ENCODE measurements at places on chromosomes 2 and 18. TPM values are rescaled to one million over a fixed set of nuclear protein-coding genes. Genes with fewer than 3 reads are reported as not detected.
A peak's percentile ranks its signal among the peaks of the same experiment; 100 is the strongest.

- H3K27ac ChIP-seq, result peak overlapping the region; percentile 27
- no peak for DNase-seq
- H3K4me1 ChIP-seq, result peaks cover 7% of the 10 kb centered on the region
- H3K36me3 ChIP-seq, result no peaks in the 10 kb centered on the region
- no peak overlapping the region for H3K4me3 ChIP-seq
- H3K27me3 ChIP-seq, result no peaks in the 10 kb centered on the region
Observed at GRCh38 chr2:101758001-101758400, 60.5 kb downstream of the MAP4K4 start.

GRCh38 chr2:199329031-199329430 lies 128.7 kb downstream of the SATB2 start:
- H3K27me3 ChIP-seq, result no peaks in the 10 kb centered on the region
- no peaks in the 10 kb centered on the region for H3K4me1 ChIP-seq
- H3K36me3 ChIP-seq, result no peaks in the 10 kb centered on the region
- H3K4me3 ChIP-seq, result no peak overlapping the region
- DNase-seq, result no peak

DNA sequence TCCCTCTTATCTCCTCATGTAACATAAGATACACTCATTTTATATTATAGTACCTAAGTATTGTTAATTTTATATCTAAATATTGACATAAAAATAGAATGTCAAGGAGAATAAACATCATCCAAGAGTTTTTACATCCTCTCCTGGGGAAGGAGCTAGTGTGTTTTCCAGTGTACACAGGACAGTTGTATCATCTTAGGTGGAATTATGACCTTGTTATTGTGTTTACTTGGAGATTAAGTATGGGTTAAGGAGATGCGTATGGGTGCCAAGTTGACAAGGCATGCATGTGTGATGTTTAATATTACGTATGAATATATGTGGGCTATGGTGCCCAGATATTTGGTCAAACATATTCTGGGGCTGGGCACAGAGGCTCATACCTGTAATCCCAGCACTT lies 11.2 kb upstream of the DDX1 start:
- H3K4me1 ChIP-seq, result no peaks in the 10 kb centered on the region
- H3K4me3 ChIP-seq, result no peak overlapping the region

DNA sequence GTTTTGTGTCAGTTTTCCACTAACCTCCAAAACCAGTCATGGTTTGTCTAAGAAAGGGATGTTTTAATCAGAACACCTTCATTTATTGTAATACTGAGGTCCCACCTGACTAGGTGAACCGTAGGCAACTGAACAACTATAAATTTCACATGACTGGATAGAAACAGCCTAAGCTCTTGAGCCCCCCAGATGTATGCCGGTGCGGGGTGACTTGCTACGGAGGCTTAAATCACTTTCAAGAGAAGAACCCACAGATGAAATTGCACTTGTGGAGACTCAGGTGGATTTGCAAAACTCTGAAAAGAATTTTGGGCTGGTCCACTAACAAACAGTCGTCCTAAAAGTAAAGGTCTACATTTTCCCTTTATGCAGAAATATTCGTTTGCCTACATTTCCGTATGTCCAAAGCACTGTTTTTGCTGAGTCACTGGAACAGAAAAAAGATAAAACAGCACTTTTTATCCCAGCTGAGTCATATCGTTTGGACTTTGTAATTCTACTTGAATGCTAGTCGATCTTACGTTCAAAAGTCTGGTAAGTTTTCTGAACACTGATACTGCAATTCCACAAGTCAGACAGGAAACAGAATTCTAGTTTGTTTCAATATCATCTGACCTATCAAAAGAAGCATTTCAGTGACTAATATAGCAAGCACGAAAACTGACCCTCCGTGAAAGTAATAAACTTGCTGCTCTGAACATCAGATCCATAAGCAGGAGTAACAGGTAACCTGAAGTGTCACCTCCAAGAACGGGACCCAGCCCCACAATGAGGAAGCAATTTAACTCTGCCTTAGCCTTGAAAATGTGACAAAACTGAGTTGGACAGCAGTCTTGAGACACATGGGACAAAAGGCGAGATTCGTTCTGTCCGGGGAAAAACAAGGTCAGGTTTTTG lies 18.1 kb downstream of the ZNF516 start:
- H3K36me3 ChIP-seq, result no peaks in the 10 kb centered on the region
- no peak for DNase-seq
- no peak overlapping the region for H3K4me3 ChIP-seq
- H3K27me3 ChIP-seq, result no peaks in the 10 kb centered on the region

DNA sequence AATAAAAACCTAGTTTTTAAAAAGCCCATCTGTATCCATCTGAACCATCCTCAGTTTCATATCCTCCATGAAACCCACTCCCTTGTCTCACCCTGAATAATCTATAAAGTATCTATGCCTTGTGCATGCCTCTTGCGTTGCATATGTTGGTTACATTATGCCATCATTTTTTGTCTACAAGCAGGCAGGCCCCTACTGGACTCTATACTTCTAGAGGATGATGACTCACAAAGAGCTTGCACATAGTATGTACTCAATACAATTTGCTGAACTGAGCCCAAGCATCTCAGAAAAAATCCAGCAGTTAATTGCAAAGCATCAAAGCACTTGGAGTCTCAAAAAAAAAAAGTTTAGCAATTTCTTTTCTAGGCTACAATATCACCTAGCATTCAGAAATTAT lies 95.6 kb downstream of the DYM start:
- peaks cover 4% of the 10 kb centered on the region for H3K4me1 ChIP-seq
- H3K27me3 ChIP-seq, result no peaks in the 10 kb centered on the region
- no peak for DNase-seq
- no peaks in the 10 kb centered on the region for H3K36me3 ChIP-seq

DNA sequence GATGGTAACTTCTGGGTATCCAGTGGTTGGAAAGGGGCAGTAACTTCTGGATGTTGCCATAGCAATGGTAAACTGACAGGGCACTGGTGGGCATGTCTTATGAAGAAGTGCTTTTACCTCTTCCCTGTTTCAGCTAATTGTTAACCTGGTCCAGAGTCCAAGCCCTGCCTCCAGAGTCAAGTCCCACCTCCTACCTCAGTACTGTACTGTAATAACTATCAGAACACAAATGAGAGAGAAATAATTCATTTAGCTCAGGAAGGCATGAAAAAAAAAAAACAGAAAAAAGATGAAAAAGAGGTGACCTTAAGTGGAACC lies 237.0 kb downstream of the ZNF804A start:
- no peak overlapping the region for H3K27ac ChIP-seq
- H3K36me3 ChIP-seq, result no peaks in the 10 kb centered on the region
- H3K4me3 ChIP-seq, result no peak overlapping the region
- H3K27me3 ChIP-seq, result no peaks in the 10 kb centered on the region

Gene CARF
- total RNA-seq, result 14.6 TPM

Gene SLC40A1
- total RNA-seq, result 36.1 TPM

Gene GPAT2
- 3.4 TPM for total RNA-seq

Gene ST6GAL2
- not detected for total RNA-seq

Gene INPP5D
- 126 TPM for total RNA-seq

Gene IL1F10
- total RNA-seq, result not detected

Data from naive thymus-derived CD4-positive, alpha-beta T cell (primary cell).